ENCODE measurements at places on chromosomes 4 and X.
A peak's percentile ranks its signal among the peaks of the same experiment; 100 is the strongest.

GRCh38 chr4:113007151-113007550 is 42.3 kb upstream of the ANK2 start:
- DNase-seq: no peak

GRCh38 chr4:40199179-40199670 is 2.4 kb downstream of the RHOH start:
- DNase-seq: no peak

DNA sequence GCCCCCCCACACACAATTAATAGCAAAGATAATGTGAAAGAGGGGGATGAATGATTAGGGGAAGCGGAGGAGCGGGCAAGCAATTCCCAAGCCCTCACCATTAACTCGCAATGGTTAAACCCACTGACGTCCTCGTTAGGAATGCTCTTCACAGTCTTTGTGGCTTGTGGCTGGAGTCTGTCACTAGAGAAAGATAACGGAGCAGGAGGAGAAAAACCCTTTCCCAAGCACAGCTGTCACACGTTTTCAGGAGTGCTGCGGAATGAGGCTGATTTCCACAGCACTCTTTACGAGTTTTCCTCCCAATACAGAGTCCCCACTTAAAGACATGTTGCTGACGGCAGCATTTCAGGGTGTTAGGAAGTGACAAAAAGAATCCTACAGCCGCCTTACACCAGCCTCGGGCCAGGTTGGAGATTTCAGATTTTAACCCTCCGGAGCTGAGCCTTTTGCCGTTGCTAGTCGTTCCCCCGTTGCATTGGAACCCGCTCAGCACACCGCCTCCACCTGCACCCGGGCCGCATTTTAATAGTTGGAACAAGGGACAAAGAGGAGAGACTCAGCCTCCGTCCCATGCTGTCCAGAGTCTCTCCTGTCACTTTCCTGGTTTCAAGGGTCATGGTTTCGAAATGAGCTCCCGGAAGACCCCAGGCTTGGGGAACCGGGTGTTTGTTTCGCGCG is 92.2 kb downstream of the GEMIN8 start:
- no peak for DNase-seq

GRCh38 chr4:150828159-150828558 is 186.9 kb downstream of the LRBA start:
- no peak for DNase-seq

DNA sequence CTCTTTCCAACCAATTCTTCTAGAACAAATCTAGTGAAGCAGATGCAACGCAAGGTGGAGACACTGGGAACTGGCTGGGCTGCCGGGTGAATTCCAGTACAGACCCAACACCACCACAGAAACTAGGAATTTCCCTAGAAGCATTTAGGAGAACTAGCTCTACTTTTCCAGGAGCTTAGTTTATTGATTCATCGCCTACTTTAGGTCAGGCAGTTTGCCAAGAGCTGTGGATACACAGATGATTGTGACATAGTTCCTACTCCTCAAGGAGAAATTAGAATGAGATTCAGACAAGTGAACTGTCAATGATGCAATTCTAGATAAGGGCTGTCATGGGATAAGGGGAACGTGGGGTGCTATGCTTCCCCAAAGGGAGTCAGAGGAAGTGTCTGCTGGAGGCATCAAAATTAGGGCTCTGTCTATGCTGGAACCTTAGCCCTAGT is 350.0 kb downstream of the CAMK2D start:
- DNase-seq: peak; percentile 64

GRCh38 chrX:132671229-132671641 is 182.4 kb upstream of the MBNL3 start:
- no peak for DNase-seq

DNA sequence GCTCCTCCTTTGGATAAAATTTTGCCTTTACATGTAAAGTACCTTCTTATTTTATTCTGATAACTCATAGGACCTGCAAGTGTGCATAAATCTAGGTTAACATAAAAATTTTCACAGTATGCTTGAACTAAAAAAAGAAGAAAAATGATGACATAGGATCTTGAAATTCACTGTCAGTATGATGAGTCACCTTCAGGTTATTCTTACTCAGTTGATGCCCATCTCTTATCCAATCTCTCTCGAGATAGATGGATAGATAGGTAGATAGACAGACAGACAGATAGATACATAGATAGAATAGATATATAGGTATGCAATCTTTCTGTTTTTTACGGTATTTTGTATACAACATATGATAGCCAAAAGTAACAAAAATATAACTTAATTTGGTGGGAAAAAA is 485.5 kb downstream of the NAF1 start:
- no peak for DNase-seq

DNA sequence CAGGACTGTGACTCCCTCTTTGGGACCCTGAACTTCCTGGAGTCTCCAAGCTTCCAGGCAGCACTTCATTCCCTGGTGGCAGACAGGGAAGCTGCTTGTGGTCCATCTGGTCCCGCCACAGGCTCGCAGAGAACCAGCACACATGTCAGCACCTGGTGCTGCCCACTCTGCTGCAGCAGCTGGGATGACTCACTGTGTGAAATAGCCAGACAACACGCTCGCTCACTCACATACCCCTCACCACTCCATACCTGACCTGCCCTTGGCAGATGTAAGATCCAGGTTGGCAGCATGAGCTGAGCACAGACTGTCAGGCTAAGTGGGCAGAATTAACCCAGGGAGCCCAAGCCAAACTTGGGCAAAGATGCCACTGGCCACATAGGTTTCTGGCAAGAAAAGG is 613.5 kb downstream of the PCDH18 start:
- no peak for DNase-seq

DNA sequence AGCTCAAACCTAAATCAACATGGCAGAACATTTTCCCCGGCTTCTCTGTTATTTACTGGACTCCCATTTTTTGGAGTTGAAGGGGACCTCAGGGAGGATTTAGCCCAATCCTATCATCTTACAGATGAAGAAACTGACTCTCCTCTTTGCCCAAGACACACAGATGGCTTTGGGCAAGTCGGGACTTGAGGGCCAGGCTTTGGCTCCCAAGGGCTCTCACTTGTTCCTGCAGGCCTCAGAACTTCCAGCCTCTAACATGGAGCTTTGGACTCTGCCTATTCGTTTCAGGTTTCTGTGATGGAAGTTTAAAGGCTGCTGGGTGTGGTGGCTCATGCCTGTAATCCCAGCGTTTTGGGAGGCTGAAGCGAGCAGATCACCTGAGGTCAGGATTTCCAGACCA is 59.5 kb downstream of the RHOH start:
- no peak for DNase-seq

DNA sequence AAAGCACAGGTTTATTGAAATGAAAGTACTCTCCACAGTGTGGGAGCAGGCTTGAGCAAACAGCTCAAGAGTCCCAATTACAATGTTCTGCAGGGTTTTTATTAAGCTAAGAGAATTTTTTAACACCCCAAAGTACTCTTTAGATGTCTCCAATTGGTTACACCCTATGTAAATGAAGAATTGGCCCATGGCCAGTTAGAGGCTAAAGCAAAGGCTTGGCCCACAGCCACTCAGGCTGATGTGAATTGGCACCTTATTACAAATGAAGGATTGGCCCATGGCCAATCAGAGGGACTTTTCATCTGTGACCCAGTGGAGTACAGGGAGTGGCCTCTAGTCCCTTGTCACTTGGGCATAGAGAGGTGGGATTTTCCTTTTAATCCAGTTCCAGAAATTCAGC is 30.1 kb upstream of the IQCM start:
- DNase-seq: no peak

DNA sequence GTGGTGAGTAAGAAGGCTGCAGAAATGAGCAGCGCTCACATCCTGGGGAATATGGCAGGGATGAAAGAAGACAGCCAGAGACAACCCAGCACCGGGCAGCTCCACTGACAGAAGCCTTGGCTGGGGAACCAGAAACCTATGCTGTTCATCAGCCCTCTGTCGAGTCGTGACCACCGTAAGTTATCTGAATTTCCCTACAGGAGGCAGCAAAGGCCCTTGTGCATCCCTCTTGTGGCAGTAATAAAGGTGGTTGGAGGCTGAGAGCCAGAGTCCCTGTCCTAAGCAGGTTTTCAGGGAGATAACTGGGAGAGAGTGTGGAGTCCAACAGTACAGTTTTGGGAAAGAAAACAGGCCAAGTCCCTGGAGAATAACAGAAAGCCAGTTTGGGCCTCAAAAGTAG is 194.0 kb upstream of the BOD1L1 start:
- no peak for DNase-seq

GRCh38 chr4:140609548-140610425 is 41.0 kb upstream of the UCP1 start:
- no peak for DNase-seq

DNA sequence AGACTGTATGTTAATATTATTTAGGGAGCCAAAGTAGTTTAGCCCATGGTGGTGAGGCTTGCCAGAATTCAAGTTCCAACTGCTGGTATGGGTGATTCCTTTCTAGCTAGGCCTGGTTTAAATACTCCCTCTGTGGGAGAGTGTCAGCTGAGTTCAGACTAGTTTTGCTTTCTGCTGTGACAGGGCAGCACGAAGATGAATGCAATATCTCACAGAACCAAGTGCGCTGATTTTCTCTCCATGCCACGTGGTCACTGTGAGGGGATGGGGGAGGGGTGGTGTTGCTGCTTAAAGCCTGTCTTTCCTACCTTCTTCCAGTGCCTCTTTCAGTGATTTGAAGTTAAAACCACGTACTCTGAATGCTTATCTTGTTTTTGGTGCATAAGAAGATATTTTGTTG is 445.7 kb upstream of the CXorf51B start:
- no peak for DNase-seq

GRCh38 chr4:19694812-19695211 is 556.9 kb upstream of the SLIT2 start:
- no peak for DNase-seq

GRCh38 chrX:150326541-150327247 is 36.4 kb upstream of the MAMLD1 start:
- no peak for DNase-seq
